Pancreas (tissue), 10 donors: ENCODE measurements at places on chromosomes 5 and 9.

- DNase-seq: no peak
These were observed 53.1 kb downstream of the RETREG1 start for GRCh38 chr5:16563686-16564085.

GRCh38 chr5:153157156-153157555 lies 333.3 kb upstream of the GRIA1 start:
- no peak for DNase-seq

DNA sequence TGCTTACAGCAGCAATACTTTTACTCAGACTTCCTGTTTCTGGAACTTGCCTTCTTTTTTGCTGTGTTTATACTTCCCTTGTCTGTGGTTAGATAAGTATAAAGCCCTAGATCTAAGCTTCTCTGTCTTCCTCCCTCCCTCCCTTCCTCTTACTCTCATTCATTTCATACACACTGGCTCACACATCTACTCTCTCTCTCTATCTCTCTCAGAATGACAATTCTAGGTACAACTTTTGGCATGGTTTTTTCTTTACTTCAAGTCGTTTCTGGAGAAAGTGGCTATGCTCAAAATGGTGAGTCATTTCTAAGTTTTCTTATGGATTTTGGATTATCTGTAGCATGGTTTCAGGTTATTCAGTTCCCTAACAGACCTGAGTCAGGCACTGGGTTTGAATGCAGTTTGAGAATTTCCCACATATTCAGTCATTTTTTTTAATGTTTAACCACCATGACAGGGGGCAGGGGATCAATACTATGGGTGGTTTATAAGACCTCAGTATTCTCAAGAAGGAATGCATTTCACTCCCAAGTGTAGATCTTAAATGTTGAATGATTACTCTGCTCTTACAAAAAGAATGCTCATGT lies at the start of gene IL7R:
TSS of gene IL7R (plus strand) at position 127 of the 587 bp plus-strand sequence. CDS start at position 214, 87 bp downstream.
- DNase-seq: no peak

- no peak for DNase-seq
These were observed 2223.9 kb upstream of the ACO1 start for GRCh38 chr9:30160570-30160969.

DNA sequence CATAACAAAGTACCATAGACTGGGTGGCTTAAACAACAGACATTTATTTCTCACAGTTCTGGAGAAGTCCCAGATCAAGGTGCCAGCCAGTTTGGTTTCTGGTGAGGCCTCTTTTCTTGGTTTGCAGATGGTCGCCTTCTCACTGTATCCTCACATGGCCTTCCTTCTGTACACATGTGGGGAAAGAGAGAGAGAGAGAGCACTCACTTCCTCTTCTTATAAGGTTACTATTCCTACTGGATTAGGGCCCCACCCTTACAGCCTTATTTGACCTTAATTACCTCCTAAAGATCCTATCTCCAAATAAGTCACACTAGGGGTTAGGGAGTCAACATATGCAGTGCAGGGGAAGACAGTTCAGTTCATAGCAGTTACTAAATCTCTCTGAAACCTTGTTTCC lies 205.6 kb upstream of the GDNF start:
- no peak for DNase-seq
